ENCODE measurements at places on chromosomes 3 and 15.

DNA sequence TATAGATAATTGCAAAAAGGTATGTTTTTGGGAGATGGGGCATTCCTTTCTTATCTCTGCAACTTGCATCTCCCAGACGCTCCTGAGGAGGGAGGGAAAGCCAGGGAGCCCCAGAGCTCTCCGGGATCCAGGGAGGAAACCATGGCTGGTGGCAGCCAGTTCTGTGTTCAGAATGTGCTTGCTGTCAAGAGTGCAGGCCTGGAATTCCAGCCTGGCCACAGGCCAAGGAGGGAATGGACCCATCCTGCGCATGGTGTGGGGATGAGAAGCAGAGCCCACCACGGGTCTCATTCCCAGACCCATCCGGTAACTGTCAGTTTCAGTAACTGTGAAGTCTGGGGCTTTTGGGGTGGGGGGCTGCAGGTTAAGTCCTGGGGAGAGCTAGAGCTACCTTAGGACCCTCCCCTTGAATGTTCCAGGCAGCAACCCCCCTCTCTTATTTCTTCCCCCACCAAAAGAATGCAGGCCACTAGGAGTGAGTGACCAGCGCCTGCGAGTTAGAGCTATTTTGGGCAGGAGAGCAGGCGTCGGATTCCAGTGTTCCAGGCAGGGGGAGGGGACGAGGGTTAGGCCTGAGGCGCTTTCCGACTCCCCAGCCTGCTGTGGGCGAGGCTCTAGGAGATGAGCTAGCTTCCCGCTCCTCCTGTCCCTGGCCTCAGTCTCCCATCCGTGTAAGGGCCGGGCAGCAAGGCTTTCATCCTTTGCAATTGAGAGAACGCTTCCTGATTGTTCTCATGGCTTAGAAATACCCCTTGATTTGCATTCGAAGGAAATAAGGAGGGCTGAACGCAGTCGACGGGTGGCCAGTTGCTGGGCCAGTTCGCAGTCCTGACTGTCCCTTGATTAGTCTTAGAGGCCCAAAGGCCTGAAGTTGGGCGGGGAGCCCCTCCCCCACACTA is 781 bp upstream of the DAG1 start:
- peak; percentile 48 for DNase-seq

DNA sequence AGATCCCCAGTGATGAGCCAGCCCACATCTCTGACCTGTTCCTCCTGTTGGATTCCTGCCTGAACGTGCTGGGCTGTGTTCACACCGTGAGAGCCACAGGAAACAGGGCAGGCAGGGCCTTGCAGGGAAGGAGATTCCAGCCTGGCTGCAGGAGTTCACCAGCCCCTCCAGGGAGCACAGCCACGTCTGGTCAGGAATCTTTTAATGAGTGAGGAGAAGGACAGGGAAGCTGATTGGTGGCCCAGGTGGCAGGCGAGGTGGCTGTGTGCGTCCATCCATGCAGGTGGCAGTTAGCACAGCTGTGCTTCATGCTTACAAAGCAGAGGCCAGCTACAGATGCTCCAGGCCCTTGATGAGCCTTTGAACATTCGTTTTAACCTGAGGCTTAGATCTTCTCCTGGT is 10.5 kb downstream of the LRRK1 start:
- DNase-seq: no peak

- no peak for DNase-seq
These were observed 324.7 kb upstream of the RARB start for GRCh38 chr3:25103391-25103790.

DNA sequence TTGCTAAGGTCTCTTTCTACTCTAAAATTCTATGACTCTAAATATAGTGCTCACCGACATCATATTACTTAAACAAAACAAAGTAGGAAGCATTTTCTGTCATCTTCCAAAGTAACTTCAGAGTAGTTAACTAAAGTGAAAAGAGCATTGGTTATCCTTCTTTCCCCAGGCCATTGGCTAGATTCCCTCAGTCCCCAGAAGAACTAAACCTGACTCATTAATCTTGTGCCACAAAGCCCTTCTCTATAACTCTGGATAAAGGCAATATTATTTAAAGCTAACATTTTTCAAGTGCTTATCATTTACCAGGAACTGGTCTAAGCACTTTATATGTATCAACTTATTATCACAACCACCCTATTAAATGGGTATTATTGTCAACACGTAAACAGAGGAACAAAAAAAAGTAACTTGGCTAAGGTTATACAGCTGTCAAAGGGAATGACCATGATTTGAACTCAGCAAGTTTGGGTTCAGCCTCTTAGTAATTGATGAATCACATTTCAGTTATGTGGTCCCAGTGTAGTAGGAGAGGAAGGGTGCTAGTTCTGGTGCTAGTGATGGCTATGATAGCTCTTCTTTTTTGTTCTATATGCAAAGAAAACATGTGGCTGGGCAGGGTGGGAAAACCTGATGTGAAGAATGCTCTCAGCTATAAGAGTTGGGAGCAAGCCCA is 304.9 kb downstream of the FGF12 start:
- peak; percentile 94 for DNase-seq

GRCh38 chr3:30180310-30181177 is 425.9 kb upstream of the TGFBR2 start:
- no peak for DNase-seq

GRCh38 chr3:150059241-150059640 is 88.5 kb upstream of the PFN2 start:
- DNase-seq: peak; percentile 33

DNA sequence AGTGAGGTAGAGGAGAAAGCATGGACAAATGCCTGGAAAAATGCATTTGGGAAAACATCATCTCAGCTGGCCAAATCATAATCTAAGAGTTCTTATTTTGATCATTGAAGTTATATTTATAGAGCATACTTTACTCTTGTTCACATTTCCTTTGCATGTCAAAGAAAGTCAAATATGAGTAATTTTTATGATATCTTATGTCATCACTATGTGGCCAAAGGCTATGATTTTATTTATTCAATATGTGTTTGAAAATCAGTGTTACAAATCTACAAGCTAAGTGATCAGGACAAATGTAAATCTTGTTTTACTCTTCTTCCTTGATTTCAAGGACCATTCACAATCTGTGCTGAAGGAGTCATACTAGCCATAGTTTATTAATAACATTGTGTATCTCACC is 237.2 kb upstream of the DPH6 start:
- no peak for DNase-seq

- DNase-seq: no peak
These were observed 8.9 kb downstream of the OR5AC2 start for GRCh38 chr3:98095882-98096281.

- DNase-seq: no peak
These were observed 94.6 kb upstream of the LPP start for GRCh38 chr3:188059351-188059750.

- no peak for DNase-seq
These were observed 14.4 kb upstream of the CMSS1 start for GRCh38 chr3:99803297-99803696.

DNA sequence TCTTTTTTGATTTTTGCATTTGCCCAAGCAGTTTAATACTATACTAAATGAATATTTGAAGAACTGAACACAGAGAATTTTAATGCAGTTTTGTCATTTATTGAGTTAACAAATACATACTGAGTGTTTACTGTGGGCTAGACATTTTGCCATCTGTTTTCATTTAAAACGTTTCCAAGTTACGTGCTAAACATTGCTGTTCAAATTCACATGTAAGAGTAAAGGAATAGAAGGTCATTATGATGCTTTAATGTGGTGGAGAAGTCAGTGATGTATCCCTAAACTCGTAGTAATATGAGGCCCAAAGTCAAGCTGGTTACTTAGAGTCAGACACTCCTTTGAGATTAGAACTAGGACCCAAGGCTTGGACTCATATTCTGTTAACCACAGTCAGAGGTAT is 49.4 kb downstream of the CRYBG3 start:
- no peak for DNase-seq

GRCh38 chr3:54906763-54907162 is 21.1 kb downstream of the LRTM1 start:
- no peak for DNase-seq

- DNase-seq: no peak
These were observed 403.7 kb downstream of the SOX2 start for GRCh38 chr3:182115328-182116015.

- no peak for DNase-seq
These were observed 56.8 kb upstream of the SPATA12 start for GRCh38 chr3:57003676-57004075.

DNA sequence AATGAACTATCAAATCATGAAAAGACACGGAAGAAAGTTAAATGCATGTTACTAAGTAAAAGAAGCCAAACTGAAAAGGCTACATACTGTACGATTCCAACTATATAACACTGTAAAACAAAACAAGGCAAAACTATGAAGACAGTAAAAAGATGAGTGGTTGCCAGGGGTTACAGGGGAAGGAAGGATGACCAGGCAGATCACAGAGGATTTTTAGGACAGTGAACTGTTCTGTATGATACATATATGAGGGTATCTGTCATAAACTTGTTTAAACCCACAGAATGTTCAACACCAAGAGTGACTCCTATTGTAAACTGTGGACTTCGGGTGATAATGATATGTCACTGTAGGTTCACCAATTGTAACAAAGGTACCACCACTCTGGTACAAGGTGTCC is 60.6 kb downstream of the CHSY1 start:
- DNase-seq: no peak

DNA sequence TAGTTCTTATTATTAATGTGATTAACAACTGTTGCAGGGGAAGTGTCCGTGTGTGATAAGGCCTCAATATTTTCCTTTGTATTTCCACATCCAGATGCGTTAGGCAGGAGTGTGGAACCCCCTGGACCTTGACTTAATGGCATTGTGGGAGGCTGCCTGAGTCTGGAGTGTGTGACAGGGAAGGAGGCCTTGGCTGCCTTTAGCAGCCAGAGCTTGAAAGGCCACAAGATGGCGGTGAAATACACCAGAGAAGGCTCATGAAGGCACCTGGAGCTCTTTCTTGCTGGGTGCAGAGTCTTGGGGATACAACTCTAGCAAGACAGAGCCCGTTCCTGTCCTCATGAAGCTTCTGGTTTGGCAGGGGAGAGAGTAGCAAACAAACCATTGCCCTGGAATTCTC is 36.9 kb downstream of the POLR2M start:
- no peak for DNase-seq

- no peak for DNase-seq
These were observed 138.9 kb downstream of the APBA2 start for GRCh38 chr15:29024662-29025061.

DNA sequence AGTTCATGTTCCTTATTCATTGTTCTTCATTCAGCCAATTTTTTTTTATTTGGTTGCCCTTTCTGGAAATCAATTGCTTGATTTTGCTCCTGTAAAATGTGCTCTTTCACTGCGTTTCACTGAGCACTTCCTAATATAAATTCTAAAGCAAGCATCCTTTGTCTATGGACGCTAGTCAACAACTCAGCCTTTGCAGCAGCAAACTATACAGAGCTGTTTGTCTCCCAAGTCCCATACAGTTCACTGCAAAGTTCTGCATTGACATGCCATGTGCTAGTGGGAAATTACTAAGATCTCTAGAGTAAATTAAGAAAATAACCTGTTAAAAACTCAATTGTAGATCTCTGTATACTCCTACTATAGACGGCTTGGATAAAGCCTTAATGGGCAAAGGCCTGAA is 130.1 kb upstream of the BHLHE40 start:
- DNase-seq: no peak

GRCh38 chr3:15391007-15391406 is 36.3 kb downstream of the METTL6 start:
- no peak for DNase-seq

GRCh38 chr15:63353887-63354286 is 27.8 kb downstream of the CA12 start:
- no peak for DNase-seq

DNA sequence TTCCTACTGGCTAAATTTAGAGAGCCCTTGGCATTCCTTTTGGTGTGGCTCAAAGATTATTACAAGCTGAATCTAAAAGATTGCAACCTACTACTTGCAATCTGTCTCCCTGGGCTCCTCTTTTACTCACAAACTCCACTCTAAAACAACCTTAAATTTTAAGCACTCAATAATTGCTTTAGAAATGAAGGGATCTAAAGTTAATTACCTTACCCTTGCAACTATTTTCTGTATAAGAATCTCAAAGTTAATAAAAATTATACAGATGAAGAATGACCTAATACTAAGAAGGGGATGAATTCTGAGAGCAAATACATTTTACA is 60.2 kb downstream of the ESYT3 start:
- DNase-seq: no peak

- DNase-seq: no peak
These were observed 2.7 kb downstream of the NKIRAS1 start for GRCh38 chr3:23913873-23914743.

- no peak for DNase-seq
These were observed 53.7 kb downstream of the NMD3 start for GRCh38 chr3:161274691-161275298.

DNA sequence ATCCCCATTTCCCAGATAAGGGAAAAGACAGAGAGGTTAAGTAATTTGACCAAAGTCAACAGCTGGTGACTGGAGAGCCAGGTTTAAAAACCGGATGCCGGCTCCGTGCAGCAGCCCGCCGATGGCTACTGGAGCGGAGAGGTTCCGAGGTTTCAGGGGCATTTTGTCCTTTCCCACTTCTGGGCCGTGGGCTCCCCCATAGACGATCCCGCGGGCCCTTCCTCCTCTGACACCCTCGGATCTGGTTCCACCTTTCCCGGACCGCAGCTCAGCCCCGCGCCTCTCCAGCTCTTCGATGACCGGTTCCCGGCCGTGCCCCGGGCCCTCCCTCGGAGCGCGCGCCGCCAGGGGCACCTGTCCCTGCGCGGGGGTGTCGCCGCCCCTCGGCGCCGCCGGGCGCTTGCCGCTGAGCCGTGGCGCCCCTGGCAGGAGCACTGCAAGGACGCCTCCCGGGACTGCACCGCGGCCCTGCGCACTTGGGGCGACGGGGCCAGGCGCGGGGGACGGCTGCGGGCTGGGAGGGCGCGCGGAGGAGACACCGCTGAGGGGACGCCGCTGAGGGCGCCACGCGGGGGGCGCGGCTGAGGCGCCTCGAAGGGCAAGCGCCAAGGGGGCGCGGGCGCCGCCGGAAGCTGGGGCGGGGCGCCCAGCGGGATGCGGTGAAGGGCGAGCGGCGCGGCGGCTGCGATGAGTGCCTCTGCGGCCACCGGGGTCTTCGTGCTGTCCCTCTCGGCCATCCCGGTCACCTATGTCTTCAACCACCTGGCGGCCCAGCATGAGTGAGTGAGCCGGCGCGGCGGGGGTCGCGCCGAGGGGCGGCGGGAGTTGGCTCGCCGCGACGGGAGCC is at the start of gene TM6SF1:
Gene TM6SF1 (plus strand): TSS at position 652 of the 847 bp plus-strand sequence. CDS start 36 bp downstream, at position 688.
- no peak for DNase-seq

DNA sequence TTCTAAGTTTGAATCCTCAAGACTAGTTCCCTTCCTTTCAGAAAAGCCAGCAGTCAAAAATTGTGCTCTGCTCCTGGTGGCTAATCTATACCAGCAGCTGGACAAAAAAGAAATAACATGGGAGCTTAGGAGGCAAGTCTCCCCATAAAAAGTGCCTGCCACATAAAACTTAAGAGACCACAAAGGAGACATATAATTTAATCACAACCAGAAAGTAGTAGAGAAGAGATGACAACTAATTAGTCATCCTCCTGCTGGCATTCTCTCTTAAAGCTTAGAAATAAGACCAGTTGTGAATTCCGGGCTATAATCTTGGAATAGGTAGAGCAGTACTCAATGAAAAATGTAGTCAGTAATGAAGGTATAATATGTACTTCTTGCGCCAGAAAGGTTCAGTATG is 20.2 kb upstream of the IMPG2 start:
- DNase-seq: no peak

GRCh38 chr15:40065166-40065565 is 26.2 kb upstream of the SRP14 start:
- DNase-seq: no peak

- DNase-seq: peak; percentile 59
These were observed 26.0 kb downstream of the FBLN2 start for GRCh38 chr3:13574798-13575451.
